ENCODE measurements at places on chromosomes 3 and 15.

GRCh38 chr3:40299721-40300335, 9.7 kb upstream of the EIF1B start:
- DNase-seq: no peak

- DNase-seq: no peak
Observed at GRCh38 chr15:99387421-99388168, 136.3 kb downstream of the LRRC28 start.

DNA sequence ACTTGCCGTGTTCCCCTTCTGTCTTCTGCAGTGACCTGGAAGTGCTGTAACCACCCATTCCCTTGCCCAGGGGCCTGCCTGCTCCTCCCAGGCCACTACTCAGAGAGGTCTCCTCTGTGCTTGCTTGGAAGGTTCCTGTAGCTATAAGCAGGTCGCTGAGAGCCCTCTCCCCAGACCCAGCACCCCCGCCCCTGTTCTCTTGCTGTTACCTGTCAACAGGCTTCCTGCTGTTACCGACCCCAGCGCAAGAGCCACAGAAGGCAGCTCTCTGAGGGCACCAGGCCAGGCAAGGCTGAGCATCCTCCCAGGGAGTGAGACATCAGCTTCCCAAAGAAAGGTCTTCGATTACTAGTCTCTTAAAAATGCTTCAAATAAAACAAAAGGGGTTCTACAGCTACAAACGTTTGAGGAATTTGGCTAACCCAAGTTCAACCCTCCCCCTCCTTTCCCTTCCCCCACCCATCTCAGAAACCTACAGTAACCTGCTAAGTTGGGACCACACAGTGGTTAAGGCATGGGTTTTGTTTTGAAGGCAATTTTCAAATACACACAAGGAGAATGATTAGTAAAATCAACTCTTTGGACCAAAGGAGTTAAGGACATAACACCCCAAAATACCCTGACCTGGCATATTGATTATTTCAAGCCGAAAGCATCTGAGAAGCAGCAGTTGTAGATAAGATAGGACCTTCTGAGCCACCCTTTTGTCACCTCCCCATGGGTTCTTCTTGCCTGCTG, 74.9 kb upstream of the MFGE8 start:
- DNase-seq: no peak

DNA sequence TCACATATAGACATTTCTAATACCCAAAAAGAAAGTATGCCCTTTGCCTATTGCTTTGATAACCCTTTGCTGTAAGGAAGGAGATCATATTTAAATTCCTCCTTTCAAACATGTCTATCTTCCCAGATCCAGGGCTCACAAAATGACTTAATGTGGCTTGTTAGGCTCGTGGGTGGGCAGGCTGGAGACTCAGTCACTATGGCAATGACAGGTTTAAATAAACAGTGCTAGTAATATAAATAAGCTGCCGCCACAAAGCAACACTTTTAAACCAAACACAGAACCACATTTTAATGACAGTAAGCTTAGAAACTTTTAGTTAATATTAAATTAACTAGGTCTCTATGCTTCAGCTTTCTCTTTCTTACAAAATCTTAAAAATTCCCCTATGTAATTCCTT, 616.0 kb upstream of the NAALADL2 start:
- DNase-seq: no peak
